GM04504 (cell line): ENCODE measurements at places on chromosomes 2 and 18.

DNA sequence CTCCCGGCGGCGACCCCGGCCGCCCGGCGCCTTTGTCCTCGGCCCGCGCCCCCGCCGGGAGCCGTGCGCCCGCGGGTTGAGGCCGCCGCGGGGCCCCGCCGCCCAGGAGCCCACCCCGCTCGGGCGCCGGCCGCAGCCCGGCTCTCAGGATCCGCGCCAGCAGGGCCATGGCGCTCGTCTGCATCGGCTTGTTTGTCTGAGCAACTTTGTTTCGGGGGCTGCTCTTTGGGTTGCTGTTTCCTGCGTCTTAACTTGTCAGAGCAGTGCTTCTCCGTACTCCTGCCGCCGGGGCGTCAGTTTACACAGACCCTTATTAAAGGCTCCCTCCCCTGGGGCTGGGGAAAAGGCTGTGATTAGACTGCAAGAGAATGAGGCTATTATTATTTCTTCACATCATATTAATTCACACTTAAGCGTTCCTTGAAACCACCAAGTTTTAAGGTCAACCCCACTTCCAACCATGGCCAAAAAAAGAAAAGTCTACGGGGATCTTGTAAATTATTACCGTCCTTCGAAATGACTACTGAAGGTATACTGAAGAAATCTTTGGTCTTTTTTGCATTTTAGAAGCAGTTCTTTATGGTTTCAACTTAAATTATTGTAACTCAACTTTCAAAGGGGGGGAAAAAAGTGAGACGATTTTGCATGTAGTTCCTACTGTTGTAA lies at the start of gene CYP27C1:
TSS of gene CYP27C1 (minus strand) at position 198 of the 666 bp plus-strand sequence. CDS start at position 169, 29 bp downstream.
- DNase-seq = no peak

GRCh38 chr2:217113491-217113890 lies 253.6 kb upstream of the TNP1 start:
- DNase-seq = no peak

DNA sequence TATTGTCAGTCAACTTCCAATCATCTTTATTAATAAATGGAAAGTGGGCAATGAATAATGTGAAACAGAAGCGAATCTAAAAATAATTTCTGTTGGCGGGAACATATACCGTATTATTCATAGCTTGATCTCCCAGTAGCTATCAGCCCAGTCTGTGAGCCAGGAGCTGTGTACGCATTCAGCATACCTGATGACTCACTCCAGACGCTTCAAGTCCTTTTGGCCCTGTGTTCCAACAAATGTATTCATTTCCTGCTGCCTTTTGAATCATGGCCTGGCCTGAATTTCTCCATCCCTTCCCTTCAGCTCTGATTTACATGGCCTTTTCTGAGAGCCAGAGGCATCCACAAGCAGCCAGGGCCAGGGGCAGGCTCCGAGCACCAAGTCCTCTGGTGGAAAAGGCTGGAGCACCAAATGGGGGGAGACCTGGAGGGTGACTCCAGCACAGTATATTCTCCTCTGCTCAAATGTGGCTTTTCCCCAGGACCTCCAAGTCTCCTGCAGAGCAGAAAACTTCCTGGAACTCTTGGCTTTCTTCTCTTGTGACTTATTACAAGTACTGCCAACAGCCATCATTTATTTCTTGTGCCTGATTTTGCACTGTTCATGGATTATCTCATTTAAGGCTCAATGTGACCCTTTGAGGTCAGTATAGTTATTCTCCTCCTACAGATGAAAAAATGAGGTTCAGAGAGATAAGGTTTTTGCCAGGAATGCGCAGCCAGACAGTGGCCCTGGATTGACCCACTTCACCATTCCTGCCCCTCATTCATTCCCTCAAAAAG lies 108.7 kb downstream of the EN1 start:
- peak; percentile 91 for DNase-seq

DNA sequence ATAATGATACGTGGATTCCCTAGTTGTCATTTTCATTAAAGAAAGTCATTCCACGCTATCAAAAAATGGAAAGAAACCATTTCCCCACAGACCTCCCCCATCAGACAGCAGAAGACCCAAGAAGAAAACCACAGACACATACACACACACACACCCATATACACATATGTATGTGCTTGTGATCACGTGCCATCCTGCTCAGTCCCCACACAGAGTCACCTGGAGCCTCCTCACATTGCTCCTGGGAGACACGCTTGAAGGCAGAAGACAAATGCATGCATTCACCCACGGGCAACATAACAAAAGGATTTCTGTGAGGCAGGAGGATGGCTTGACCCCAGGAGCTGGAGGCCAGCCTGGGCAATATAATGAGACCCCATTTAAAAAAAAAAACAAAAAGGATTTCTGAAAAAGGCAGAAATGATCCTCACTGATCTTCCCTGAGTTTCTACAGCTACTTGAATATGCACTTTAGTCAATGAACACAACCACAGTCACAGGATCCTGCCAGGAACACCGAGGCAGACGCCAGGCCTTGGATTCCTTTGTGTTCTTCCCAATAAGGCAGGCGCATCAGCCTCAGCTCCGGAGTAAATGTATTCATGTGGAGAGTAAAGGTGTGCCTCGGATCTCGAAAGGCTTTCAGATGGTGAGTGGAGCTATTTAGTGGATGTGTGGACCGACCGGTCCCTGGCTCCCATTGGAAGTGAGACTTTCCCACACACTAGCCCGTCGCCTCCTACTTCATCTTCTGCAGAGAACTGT lies 21.0 kb downstream of the TGFBRAP1 start:
- no peak for DNase-seq

DNA sequence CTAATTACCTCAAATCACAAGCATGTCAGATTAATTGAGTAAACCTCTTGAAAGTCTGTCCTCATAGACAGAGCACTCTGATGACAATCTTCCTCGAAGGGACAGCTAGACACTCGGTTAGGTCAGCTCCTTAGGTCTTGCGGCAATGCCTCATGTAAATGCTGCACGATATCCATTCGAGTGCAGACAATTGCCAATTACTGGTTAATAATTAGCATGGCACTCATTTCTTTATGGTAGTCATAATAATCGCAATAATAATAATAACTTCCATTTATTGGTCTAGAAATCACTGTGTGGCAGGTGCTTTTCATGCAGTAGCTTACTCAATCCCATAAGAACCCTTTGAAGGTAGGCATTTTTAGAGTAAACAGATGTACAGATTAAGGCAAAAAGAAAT lies 44.7 kb upstream of the DSC1 start:
- no peak for DNase-seq

GRCh38 chr18:35827903-35828275 lies 144.6 kb upstream of the RMP24 start:
- DNase-seq = no peak
